ENCODE measurements at places on chromosomes 13 and 19.

GRCh38 chr13:49821216-49822009 is 28.9 kb upstream of the KPNA3 start:
- DNase-seq = no peak

DNA sequence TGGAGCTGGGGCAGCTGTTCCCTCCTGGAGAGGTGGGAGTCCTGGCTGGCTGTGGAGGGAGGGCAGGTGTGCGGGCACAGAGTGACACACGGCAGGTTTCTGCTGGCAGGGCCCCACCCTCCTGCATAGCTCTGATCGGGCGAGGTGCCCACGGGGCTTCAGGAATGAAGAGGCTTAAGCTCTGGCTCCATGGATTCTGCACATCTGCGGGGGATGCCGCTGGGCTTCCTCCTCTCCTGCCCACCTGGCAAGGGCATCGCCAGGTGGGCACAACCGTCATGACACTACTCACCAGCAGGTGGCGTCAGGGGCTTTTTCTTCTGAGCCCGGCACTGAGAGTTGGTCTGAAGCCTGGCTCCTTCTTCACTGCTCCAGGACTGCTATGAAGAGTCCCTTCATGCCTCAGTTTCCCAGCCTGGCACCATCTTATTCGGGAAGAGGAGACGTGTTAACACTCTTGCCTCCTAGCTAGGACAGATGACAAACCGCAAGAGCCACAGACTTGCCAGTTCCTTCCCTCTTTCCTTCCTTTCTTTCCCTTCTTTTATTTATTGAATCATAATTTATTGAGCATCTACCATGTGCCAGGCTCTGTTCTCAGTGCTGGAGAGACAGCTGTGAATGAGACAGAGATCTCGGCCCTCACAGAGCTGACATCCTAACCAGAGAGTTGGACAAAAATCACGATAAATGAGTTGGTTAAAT is 15.2 kb upstream of the PAK4 start:
- peak; percentile 84 for DNase-seq

GRCh38 chr19:49950590-49950948 is 10.4 kb downstream of the SIGLEC11 start:
- DNase-seq = no peak

DNA sequence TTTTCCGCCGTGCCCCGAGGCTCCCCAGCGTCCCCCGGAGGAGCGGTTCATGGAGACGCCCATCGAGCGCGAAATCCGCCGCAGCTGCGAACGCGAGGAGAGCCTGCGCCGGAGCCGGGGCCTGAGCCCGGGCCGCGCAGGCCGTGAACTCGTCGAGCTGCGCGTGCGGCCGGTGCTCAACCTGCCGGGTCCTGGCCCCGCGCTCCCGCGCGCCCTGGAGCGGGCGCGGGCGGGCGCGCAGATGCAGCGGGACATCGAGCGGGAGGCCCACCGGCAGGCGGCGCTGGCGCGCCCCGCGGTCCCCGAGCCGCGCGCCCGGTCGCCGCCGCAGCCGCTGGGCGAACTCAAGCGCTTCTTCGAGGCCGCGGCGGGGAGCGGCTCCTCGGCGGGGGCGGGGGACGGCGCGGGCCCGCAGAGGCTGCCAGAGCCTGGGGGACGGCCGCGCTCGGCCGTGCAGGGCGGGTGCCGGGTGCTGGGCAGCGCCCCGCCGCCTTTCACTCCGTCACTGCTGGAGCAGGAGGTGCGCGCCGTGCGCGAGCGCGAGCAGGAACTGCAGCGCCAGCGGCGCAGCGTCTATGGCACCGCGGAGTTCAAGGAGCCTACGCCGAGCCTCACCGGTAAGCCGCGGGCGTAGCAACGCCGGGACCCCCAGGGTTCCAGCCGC is 807 bp downstream of the MISP3 start:
- peak; percentile 71 for DNase-seq

- no peak for DNase-seq
Measured at GRCh38 chr19:33524024-33524664, 2.6 kb upstream of the PEPD start.

DNA sequence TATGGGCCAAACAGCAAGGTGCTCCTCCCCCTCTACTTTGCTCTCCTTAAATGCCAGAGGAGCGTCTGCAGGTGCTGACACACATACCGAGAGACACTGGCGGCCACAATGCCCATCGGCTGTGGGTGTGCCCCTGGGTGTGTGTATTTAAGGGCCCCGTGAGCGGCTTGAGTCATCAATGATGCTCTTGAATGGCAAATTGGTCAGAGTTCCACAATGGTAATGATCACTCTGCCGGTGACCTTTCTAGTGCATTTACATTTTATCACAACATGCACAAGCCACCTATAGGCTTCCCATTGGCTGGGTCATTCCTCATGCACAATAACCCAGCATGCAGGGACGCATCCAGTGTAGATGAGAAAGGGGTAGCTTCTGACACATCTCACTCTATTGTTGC is 124.8 kb downstream of the ZNF536 start:
- DNase-seq = no peak

- peak; percentile 70 for DNase-seq
Measured at GRCh38 chr19:2270423-2271233, 11.3 kb downstream of the PEAK3 start.
